ENCODE measurements at places on chromosomes 4 and X.

GRCh38 chrX:45769761-45770582, 569.3 kb upstream of the DIPK2B start:
- DNase-seq, result no peak

DNA sequence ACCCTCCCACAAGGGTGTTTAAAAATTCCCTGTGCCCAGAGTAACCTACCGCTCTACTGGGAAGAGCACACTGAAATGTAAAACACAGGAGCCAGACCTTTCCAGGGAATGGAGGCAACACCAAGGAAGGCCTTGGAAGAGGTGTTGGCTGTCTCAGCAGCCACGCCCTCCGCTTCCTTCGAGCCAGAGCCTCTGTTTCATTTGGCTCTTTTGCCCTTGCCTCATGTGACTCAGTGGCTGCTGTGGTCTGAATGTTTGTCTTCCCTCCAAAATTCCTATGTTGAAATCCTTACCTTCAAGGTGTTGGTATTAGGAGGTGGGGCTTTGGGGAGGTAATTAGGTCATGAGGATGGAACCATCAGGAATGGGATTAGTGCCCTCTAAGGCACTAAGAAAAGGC, 11.3 kb downstream of the SCD5 start:
- DNase-seq, result no peak

DNA sequence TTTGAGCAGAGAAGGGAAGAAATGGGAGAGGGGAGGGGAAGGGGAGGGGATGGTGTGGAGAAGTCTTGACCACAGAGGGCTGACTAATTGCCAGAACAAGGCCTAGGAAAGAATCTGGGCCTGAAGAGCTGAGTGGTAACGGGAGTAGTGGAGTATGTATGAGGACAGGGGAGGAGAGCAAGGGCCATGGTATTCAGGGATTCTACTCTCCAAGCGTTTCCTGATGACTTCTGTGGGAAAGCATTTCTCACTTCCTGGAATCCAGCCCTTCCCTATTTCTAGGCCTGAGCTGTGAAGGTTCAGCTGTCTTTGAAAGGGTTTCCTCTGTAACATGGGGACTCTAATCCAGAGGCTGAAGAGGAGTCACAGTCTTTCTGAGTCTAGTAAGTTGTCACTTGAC, 19.7 kb upstream of the SOX3 start:
- DNase-seq, result no peak

GRCh38 chrX:124769166-124769565, 422.8 kb downstream of the SH2D1A start:
- DNase-seq, result no peak

DNA sequence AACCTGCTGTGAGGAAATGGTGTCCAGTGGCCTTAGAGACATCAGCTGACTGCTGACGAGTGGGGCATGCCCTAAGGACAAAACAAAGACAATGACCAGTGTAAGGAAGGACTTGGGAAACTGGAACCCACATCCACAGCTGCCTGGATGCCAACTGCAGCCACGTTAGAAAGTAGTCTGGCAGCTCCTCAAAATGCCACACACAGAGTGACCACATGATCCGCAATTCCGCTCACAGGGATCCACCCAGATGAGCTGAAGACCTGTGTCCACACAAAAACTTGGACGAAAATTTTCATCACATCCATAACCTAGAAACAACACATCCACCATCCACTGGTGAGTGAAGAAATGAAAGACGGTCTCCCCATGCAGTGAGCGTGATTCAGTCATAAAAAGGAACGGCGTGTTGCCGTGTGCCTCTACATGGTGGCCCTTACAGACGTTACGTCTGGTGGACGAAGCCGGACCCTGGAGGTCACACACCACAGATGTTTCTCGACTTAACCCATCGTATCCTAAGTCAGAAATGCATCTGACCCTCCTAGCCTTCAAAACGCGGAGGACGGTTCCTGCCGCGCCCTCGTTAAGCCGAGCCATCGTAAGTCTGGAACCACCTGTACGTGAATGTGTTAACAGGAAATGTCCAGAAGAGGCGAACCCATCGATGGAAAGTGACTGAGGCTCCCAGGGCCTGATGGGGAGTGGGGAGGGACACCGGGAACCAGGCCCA, 40.6 kb upstream of the MXD4 start:
- no peak for DNase-seq

GRCh38 chrX:46375831-46376230, 169.4 kb downstream of the ZNF674 start:
- no peak for DNase-seq

- DNase-seq, result no peak
These were observed 4.2 kb upstream of the PDHA2 start for GRCh38 chr4:95835672-95836071.

- no peak for DNase-seq
These were observed 1.2 kb upstream of the TAPT1 start for GRCh38 chr4:16227462-16227868.

- no peak for DNase-seq
These were observed 259.6 kb downstream of the C4orf33 start for GRCh38 chr4:129355516-129355915.

DNA sequence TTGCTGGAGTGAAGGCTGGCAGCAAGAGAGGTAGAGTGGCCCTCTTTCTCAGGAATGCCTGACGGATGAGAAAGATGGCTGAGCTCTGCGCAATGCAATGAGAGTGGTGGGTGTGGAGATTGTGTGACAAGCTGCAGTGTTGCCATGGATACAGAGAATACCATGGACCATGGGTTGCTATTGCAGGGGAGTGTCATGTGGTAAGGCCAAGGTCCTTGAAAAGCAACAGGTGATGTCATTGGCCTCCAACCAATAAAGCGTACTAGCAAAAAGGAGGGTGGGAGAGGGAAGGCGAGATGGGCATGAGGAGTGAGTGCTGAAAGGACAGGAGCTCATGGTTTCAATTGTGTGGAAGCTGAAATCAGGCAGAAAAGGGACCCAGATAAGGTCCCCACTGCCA, 1.8 kb downstream of the PNMA5 start:
- DNase-seq, result no peak

- DNase-seq, result no peak
These were observed 965 bp downstream of the PPA2 start for GRCh38 chr4:105472871-105473323.

DNA sequence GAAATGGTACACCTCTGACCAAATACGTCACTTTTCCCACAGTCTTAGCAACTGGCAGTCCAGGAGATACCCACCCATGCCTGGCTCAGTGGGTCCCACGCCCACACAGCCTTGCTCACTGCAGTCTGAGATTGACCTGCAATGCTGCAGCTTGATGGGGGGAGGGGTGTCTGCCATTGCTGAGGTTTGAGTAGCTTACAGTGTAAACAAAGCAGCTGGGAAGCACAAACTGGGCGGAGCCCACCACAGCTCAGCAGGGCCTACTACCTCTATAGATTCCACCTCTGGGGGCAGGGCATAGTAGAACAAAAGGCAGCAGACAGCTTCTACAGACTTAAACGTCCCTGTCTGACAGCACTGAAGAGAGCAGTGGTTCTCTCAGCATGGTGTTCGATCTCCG, 52.7 kb downstream of the AMER1 start:
- no peak for DNase-seq

DNA sequence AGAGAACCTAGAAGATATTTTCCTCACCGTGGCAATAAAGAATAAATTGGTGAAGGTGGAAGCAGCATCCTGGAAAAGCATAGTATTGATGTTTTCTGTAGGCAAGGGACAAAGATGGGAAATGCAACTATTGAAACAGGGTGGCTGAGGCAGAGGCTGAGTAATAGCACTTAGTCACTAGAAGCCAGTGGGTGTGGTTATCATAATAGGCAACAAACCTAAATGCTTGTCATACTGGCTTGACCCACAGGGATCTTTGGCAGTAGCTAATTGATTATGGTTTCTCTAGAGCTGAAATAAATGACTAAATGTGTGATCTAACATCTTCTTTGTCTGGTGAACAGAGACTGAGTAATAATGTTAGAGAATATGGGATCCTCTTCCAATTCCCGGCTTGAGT, 353.6 kb upstream of the RPS6KA3 start:
- DNase-seq, result no peak

DNA sequence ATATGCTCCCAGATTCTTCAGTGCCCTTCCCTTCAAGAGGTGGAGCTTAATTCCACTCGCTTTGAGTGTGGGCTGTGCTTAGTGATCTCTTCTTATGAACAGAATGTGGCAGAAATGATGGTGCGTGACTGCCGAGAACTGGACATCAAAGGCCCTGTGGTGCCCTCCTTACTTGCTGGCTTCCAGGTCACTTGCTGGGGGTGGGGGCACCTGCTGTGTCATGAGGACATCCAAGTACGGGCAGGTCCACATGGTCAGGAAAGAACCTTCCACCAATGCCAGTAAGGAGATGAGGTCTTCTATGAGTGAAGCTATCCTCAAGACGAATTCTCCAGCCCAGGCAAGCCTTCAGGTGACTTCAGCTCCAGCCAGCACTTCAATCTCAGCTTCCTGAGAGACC, 95.8 kb downstream of the FAM53A start:
- no peak for DNase-seq

GRCh38 chr4:39792128-39792527, 94.2 kb downstream of the UBE2K start:
- DNase-seq, result no peak

GRCh38 chr4:186569533-186570192, 14.3 kb upstream of the MTNR1A start:
- DNase-seq, result no peak

GRCh38 chr4:5816101-5816500, 76.8 kb downstream of the CRMP1 start:
- no peak for DNase-seq

DNA sequence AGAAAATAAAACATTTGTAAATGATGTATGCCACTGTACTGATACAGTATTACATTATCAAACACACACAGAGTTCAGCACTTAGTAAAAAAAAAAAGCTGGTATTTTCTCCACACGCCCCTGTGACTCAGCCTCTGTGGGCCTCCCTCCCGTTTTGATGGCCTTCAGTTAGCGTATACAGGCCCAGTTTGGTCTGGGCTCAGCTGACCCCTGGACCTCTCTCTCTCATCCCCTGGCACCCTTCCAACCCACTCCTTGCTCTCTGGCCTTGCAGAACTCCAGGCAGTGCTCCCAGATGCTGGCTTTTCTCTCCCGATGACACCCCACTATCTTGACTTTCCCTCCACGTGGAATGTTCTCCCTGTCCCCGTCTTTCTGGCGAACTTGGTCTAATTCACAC, 89.0 kb upstream of the LIMCH1 start:
- no peak for DNase-seq

GRCh38 chr4:154506253-154506652, 14.7 kb upstream of the DCHS2 start:
- DNase-seq, result no peak

DNA sequence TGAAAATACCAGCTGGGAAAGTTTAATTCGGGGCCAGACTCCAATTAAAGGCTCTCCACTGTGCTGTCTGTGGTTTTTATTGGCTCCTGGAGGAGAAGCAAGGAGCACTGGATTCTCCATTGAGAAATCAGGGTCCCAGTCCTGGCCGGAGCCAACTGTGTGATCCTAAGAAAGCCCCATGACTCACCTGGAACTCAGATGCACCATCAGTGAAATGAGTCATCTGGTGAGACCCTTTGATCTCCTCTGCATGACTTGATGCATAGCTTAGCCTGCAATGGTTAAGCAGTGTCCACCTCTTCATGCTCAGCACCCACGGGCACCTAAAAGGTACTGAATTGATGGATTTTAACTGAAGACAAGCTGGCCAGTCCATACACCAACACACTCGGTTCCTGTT, 119.2 kb upstream of the VCX3B start:
- peak; percentile 39 for DNase-seq

- DNase-seq, result no peak
These were observed 52.9 kb downstream of the TRIM2 start for GRCh38 chr4:153257151-153257620.

DNA sequence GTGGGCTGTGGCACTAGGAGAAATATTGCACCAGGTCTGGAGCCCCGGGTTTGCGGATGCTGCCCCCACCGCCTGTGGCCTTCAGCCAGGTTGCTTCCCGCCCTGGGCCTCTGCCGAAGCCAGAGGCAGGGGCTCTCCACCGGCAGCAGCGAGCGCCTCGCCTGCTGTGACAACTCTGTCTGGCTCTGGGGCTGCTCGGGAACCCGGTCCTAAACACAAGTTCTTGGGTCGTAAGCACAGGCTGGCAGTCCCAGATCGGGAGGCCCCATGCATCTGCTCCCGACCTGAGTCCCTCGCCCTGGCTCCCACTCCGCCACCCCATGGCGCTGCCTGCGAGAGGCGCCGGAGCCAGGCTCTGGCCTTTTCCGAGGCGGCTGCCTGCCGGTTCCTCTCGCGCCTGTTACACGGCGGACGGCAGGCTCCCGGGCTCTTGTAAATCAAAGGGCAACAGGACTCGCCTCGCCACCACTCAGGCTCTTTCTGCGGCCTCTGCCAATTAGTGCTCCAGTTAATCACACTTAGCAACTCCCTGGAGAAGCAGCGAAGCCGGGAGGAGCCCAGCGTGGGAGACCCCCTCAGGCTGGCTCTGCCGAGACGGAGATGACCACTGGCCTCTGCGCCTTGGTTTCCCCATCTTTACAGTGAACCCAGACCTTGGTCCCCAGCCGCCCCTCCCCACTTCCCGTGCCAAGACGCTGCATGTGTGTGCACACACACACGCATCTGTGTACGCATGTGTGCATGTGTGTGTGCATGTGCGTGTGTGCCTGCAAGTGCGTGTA, 109.2 kb downstream of the DCTD start:
- DNase-seq, result peak; percentile 50

DNA sequence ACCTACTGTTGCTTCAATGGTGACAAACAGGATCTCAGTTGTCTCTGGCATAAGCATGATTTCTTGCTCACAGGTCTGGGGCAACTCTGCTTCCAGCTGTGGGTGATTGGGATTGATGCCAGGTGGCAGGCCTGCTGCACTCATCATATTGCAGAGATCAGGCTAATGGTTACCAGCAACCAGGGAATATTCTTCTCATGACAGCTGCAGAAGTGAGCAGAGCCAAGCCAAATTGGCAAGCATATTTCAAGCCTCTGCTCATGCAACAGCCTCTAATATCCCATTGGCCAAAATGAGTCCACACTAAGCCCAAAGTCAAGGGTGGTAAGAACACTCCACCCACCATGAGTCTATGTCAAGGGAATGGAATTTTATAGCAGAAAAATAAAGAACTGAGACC, 26.7 kb upstream of the TBC1D19 start:
- no peak for DNase-seq

- peak; percentile 74 for DNase-seq
These were observed 76.7 kb upstream of the HS3ST1 start for GRCh38 chr4:11505221-11505971.

DNA sequence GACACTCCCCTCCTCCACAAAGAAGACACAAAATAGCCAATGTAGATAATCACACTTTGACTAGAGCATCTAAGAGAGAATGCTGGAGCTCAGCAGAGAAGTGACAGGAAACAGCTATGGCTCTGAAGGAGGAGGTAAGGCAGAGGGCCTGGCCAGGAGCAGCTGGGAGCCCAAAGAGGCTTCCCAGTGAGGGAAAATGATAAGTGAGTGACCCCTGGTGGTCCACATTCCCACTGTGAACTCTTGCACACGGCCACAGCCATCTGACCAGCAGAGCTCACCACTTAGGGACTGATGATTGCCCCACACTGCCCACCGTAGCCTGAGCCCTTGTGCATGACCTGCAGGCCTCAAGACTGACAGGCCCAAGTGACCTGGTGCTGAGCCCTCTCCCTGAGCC, 162.7 kb upstream of the GALNTL6 start:
- no peak for DNase-seq
